ENCODE measurements at places on chromosomes 13 and 19.

DNA sequence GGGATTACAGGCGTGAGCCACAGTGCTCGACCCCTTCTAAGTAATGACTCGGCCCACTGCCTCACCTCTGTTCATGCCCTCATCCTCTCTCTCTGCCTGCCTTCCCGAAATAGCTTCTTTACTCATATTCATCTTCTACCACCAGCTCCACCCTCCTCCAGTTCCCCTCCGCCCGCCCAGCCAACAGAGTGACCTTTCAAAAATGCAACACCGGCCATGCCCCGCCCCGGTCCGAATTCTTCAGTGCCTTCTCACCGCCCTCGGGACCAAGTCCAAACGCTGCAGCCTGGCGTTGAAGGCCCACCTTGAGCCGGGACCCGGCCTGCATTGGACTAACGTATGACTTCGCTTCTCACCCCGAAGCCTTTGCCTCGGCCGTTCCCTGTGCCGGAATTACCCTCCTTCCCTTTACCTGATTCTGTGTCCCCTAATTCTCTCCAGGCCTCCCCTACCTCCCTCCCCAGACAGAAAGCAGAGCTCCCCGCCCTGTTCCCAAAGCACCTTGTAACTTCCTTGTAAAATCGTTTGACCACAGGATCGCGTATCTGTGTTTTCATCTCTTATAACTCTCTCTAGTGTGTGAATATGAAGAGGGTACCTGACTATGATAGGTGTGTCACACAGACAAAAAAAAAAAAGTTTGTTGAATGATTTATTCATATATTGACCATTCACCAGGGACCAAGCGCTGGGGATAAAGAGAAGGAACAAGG, 8.1 kb upstream of the MUC16 start:
- DNase-seq, result no peak

GRCh38 chr19:49887665-49888509, 8.8 kb downstream of the IL4I1 start:
- no peak for DNase-seq

DNA sequence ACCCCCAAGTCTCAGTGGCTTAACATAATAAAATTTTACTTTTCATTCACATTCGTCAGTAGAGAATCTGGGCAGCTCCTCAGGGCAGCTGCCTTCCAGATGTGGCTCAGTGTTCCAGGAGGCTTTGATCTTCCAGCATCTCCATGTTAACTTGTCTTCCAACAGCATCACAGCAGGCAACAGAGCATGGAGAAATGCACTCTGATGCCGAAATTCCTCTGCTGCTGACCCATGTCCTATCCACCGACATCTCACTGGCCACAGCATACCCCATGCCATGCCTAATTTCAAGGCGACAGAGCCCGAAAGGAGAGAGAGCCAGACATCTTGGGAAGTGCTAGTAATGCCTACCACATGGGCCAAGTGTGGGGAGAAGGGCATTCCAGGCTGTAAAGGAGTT, 64.9 kb upstream of the MEDAG start:
- no peak for DNase-seq

DNA sequence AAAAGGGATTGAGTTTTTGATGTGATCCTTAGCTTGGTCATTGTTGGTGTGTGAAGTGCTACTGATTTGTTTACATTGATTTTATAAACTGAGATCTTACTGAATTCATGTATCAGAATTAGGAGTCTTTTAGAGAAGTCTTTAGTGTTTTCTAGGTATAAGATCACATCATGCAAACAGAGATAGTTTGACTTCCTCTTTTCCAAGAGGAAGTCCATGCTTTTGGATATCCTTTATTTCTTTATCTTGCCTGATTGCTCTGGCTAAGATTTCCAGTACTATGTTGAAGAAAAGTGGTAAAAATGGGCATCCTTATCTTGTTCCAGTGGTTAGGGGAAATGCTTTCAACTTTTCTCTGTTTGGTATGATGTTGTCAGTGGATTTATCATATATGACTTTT, 561.2 kb upstream of the SLITRK1 start:
- no peak for DNase-seq

GRCh38 chr13:32429433-32429909, 1.5 kb upstream of the N4BP2L1 start:
- no peak for DNase-seq

DNA sequence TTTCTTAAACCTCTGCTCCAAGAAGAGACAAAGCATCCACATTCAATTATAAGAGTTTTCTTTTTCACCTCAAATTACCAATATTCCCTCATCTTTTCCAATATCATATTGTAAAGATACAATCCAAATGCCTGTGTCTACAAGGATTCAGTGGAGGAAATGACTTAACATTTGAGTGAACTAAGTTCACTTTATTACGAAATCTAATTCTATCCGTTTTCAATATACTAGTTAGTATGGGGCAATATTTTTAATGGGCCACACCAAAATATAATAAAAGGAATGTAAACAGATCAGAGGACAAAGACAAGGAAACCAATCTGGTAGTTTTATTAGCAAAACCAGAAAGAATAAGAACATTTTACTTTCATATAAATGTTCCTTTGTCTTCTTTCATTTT, 136.0 kb downstream of the DCLK1 start:
- no peak for DNase-seq

DNA sequence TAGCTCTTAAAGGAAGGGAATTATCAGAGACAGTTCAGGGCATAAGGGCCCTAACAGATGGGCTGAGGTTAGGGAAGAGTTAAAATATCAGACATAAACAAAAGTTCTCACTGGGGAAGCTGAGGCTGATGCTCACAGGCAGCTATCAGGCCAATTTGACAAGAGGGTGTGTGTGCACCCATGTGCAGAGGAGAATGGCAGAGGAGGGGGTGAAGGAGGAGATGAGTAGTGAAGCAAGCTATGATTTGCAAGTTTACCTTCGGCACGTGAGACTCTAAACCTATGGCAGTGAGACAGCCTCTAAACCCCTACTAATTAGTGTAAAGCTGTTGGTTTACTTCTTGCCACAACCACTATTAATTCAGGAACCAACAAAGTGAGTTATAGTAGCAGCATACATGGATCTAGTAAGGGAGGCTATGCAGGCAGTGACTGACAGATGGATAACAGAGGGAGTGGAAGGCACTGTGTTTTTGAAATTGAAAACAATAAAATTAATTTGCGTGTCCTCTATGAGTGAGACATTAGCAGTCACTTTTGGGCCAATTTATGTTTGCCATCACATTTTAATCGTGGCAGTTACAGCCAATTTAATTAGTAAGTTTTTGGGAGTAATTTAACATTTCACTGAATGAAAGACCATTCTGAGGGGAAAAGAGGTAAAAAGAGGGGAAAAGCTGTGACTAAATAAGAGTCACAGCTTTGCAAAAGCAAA, 99.6 kb upstream of the HTR2A start:
- DNase-seq, result no peak

- no peak for DNase-seq
These were observed 16.0 kb downstream of the UFM1 start for GRCh38 chr13:38365661-38366060.

DNA sequence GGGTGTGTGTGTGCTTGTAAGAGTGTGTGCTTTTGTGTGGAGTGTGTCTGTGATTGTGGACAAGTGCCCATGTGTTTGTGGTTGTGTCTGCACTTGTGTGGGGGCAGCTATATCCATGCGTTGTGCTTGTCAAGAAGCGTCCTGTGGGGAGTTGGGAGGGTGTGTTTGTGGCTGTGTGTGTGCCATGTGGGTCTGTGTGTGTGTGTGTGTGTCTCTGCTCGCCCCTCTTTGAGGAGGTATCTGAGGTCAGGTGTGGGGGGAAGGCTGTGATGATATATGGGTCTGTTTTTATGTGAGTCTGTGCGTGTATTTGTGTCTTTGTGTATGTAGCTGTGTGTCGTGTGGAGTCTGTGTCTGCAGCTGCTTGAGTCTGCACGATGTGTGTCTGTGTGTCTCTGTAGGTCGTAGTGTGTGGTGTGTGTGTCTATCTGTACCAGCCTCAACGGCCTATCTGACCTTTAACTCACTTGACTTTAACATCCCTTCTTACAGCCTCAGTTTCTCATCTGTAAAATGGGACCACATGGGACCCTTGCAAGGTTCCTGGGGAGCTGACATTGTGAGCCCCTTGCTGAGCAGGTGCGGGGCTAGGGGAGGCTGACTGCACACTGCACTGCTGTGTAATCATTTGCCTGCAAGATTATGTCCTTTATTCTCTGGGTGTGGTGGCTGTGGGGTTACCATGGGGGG, 4.0 kb upstream of the NFIC start:
- DNase-seq, result no peak

GRCh38 chr19:44954278-44954648, 917 bp upstream of the CLPTM1 start:
- DNase-seq, result no peak

DNA sequence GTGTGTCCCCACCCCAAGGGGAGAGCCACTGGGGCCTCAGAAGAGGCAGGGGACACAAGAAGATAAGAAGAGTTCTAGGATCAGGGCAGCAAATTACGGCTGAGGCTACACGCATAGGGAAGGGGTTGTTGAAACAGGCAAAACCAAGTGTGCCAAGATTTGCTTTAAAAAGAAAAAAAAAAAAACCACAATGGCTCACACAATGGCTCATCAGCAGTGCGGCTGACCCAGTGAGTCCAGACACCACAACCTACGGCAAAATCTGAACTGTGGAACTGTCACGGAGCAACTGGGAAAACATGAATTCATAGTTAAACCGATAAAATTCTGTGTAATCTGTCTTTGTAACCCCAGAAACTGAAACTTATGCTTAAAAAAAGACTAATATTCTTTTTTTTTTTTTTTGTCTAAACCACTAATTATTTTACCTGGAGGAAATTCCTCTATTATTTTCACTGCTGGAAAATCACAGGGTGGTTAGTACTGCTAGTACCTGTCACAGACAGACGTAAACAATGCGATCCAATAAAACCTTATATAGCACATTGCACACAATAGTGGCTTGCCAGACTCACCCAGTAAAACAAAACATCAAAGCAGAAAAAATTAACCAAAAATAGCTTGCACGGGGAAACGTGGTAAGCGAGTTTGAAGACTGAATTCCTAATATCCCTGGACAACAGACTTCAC, 325.4 kb upstream of the TSHZ3 start:
- no peak for DNase-seq
